ENCODE measurements at places on chromosomes 4 and X.

DNA sequence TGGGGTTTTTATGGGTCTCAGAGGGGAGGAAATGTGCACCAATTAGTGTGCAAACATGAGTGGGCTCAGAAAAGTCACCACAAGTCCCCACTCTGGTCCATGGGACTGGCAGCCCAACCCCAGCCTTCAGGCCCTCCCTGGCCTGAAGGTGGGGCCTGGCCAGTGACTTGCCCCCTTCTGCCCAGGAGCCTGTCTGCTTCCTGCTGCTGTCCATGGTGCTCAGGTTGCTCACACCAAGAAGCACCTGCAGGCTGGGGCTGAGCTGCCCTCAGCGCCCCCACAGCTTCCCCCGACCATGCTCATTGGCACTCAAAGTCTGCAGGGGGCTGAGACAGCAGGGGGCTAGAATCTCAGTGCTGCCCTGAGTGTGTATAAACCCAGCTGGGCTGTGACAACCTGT lies 30.6 kb upstream of the GC start:
- DNase-seq: peak; percentile 81

- DNase-seq: no peak
Observed at GRCh38 chr4:101696276-101697010, 94.1 kb upstream of the BANK1 start.

DNA sequence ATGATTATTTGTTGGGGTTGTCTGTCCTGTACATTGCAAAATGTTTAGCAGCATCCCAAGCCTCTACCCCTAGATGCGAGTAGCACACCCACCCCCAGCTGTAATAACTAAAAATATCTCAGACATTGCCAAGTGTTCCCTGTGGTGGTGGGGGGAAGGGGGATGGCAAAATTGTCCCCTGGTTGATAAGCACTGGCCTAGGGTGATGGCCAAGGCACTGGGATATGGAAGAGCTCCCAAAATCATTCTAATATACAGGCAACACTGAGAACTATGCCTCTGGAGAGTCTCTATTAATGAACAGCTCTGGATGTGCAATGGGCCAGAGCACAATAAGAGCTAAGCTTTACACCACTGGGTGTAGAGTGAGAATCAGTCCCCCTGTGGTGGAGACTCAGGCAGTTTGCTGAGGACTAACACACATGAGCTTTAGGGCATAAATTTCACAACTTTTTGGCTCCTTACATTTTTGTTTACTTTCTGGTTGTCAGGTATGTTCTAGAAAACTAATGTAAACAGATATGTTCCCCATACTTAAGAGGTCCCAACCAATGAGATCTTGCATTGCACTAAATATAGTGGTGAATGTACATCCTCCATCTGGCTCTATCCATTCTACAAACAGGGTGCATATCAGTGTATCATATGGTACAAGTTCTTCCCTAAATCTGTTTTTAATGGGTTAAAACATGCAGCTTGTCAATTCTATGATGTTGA lies 34.5 kb downstream of the EDNRA start:
- no peak for DNase-seq

- DNase-seq: no peak
Observed at GRCh38 chrX:100677611-100678181, 33.7 kb downstream of the SRPX2 start.

DNA sequence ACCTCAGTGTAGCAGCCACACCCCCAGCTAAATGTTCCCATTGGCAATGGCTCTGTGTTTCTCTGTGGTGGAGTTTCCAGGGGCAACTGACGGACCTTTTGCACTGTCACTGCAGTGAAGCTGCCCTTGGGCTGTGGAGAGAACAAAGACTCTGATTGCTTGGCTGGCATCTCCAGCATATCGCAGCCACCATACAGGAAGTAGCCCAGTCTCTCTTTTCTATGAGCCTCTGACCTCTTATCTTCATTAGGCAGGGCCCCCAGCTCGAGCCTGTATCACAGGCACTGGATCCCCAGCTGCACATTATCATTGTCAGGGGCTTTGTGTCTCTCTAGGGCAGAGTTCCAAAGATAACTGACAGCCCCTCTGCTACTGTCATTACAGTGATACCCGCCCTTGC lies 483.5 kb downstream of the ARAP2 start:
- DNase-seq: no peak

DNA sequence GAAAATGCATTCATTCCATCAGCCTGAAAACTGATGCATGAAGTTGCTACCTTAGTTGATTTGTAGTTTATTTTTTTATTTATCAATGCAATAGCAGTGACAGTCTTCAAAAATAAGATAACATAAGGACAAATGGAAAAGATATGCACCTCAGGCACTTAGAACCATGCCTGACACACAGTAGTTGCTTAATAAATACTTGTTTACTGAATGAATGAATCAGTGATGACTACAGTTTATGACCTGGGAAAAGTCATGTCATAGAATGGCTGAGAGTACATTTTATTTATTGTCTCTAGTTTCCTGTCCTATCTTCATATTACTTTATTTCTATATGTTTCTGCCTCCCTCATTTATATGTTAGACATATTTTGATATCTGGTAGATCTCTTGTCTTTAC lies 171.8 kb downstream of the TLL1 start:
- DNase-seq: no peak

DNA sequence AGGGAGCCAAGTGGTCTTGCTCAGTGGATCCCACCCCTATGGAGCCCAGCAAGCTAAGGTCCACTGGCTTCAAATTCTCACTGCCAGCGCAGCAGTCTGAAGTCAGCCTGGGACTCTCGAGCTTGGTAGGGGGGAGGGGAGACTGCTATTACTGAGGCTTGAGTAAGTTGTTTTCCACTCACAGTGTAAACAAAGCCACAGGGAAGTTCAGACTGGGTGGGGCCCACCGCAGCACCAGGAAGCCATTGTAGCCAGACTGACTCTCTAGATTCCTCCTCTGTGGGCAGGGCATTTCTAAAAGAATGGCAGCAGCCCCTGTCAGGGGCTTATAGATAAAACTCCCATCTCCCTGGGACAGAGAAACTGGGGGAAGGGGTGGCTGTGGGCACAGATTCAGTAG lies 721.0 kb upstream of the NDST4 start:
- DNase-seq: no peak

All from endodermal cell (in vitro differentiated cells).